Right forelimb (tissue), 1 donor: ENCODE measurements at places on chromosomes 3 and 15.

- DNase-seq = no peak
Observed at GRCh38 chr3:135082706-135083105, 287.6 kb downstream of the EPHB1 start.

- DNase-seq = peak; percentile 83
Observed at GRCh38 chr3:197406266-197406665, 107.9 kb upstream of the DLG1 start.

DNA sequence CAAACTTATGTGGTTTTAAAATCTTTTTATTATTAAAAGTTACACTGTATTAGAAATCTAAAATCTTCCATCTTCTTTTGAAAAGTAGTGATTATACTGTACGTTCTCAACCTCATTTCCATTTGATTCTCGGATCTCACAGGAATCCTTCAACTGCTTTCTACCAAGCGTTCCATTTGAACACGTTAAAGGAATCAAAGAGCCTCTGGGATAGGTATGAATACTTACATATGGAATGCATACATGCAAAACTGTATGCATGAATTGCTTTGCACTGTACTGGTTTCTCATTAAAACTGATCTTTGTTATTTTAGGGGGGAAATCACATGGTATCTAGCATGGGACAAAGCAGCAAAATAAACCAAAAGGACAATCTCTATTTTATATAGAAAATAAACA lies 14.8 kb downstream of the TSC22D2 start:
- DNase-seq = no peak

GRCh38 chr3:157836022-157836421 lies 270.2 kb downstream of the SHOX2 start:
- DNase-seq = no peak

DNA sequence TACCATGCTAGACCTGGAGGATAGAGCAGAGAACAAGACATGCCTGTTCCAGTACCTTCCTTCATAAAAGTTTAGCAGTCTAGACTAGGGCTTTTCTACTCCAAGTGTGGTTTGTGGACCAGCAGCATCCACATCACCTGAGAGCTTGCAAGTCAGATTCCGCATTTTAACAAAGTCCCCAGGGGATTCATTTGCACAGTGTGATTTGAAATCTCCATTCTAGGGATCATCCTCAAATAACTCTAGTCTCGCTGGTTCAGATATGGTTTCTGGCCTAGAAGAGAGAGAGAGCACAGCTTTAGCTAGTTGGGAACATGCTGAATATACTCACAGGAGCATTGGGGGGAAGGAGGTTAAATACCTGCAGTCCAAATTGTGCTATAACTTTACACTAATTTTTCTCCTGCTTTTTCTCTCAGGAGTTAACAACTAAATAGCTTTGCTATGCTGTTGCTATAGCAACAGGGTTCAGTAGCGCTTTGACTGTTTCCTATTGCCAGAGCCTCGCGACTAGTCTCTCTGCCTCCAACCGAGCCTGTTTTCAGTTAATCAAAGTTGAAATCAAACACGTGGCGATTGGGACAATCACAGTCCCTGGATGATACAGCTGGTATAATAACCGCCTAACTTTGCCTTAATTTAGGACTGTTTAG lies 64.0 kb upstream of the RASGRF1 start:
- DNase-seq = no peak

DNA sequence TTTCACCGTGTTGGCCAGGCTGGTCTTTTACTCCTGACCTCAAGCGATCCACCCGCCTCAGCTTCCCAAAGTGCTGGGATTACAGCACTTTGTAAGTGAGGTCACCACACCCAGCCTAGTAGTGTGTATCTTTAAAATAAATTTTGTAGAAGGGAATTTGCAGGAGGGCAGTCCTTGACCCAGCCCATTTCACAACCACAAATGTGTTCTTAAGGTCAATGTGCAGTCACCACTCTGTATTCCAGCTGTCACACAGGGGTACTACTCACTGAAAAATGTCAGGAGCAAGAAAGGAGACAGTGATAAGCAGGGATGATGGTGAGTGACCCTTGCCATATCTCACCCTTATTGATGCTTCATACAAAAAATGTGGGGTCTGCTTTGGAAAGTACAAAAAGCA lies 98.5 kb downstream of the FRMD5 start:
- DNase-seq = no peak

GRCh38 chr15:71187526-71187925 lies 72.3 kb downstream of the THSD4 start:
- peak; percentile 13 for DNase-seq

DNA sequence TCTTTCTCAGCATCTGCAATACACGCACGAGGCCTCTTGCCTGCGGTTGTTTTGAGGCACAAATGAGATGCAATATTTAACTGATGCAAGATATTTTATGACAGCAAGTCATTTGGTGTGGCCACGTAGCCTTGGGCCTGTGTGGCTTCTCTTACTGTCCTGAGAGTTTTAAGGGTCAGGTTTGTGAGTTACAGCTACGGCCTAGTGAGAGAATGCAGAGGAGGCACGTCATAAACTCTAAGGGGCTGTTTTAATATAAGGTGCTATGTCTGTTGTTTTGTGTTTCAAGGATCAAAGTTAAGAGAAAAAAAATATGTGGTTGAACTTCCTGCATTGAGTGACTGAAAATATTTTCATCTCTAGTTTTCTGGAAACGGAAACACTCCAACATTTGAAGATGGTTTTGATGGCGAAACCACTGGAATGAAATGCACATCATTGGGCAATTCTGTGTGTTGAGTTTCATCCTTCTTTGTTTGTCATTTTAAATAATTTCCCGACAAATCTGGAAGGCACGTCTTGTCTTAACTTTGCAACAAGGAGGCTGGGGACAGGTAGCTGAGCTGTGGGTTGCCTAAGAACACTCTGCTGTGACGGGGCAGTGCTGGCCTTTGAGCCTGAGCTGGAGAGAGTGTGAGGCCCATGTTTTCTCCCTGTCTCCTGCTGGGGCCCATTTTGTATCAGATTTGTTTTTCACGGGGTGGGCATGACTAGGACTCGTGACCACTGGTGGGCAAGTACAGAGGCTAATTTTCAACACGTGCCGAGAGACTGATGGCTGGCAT lies 5.1 kb downstream of the APBA2 start:
- DNase-seq = no peak

DNA sequence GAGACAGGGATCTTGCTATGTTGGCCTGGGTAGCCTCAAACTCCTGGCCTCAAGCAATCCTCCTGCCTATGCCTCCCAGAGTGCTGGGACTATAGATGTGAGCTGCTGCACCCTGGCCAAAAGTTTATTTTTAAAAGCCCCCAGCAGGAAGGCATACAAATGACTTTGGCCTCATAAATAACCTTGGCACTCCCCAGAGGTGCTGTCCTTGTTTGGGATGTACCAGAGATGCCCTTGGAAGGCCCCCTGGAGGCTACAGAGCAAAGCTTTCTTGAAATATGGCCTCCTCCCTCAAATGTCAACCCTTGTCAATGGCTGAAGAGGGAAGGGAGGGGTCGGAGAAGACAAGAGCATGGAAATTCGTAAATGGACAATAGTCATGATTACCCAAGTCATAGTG lies 14.0 kb upstream of the RTP3 start:
- no peak for DNase-seq

GRCh38 chr15:93997071-93997658 lies 234.2 kb upstream of the MCTP2 start:
- no peak for DNase-seq

- DNase-seq = no peak
Observed at GRCh38 chr15:39250001-39250400, 330.9 kb upstream of the THBS1 start.

- no peak for DNase-seq
Observed at GRCh38 chr3:129240436-129240835, 9.0 kb upstream of the COPG1 start.

GRCh38 chr3:95508124-95508523 lies 1306.3 kb upstream of the EPHA6 start:
- DNase-seq = no peak

DNA sequence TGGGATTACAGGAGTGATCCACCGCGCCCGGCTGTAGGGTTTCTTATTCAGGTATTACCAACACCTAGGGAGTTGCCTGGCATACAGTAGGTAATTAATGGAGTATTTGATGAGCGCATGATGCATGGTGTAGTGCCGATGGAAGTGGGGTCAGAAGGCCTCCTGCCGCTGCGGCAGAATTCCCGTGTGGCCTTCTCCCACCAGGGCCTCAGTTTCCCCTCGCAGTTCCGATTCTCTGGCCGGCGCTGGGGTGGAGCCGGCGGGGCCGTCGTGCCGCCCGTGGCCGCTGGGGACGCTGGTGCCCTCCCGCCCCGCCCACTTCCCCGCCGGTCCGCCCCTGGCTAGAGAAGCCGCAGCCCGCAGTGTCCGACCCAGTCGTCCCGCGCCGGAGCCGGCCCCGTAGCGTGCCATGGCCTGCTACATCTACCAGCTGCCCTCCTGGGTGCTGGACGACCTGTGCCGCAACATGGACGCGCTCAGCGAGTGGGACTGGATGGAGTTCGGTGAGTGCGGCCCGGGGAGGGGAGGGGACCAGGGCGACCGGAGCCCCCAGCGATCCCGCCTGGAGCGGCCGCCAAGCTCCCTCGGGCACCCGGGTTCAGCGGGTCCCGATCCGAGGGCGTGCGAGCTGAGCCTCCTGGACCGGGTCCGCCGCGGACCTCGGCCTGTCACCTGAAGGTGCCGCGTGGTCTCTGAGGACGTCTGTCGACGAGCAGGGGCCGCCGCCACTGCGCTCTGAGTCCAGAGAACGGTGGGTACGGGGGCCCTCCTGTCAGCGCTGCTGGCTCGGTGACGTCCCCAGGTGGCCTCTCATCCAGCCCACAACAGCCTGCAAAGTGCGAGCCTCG lies at the start of gene IRAK2:
Gene IRAK2, plus strand, starts transcription at position 374 of the 848 bp plus-strand sequence. Its CDS starts 36 bp downstream, at position 410.
- DNase-seq = peak; percentile 82

DNA sequence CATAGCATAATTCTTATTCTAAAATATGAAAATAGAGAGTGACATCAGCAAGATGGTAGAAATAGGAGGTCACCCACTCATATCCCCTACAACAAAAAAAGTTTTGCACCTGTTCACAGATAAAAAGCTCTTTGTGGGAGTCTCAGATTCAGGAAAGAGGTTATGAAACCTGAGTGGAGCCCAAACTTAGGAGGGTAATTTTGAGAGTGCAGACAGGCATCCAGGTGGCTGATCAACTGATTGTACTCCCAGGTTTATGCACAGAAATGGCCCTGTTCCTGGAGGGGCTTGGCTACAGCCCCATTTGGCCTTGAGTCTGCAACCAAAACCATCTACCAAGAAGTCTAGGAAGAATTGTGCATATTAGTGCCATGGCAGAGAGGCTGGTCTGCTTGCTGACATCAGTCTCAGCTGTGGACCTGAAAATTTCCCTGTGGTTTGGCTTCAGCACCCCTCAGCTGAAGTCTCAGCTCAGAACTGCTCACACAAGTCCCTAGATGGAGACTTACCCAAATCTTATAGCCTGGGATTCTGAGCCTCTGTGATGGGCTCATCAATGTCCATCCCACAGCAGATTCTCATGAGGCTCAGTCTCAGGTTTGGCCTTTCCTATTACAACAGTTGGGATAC lies 291.6 kb downstream of the IL20RB start:
- no peak for DNase-seq

DNA sequence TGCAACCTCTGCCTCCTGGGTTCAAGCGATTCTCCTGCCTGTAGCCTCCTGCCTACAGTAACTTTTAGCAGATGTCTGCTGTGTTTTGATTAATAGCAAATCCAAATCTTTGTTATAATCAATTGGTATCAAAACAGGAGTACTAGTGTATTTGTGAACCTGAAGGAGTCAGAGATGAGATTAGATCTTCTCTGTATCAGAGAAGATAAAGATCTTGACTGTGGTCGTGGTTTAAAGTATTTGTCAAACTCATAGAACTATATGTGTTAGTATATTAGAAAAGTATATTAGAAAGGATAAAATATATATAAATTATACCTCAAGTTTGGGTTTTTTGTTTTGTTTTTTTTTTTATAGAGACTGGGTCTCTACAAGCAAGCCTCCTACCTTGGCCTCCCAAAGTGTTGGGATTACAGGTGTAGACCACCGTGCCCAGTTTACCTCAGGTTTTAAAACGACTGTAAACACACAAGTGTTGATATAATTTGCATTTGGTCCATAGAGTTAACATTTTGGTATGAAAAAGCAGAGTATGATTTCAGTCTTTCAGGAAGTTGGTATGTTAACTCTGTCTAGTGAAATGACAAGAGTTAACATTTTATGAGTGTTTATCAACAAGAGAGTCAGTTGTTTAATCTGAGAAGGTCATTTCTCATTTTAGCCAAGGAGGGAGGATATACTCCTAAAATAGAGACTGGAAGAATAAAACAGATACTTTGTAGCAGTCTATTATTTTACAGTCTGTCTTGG lies 18.3 kb downstream of the RTF1 start:
- DNase-seq = no peak

DNA sequence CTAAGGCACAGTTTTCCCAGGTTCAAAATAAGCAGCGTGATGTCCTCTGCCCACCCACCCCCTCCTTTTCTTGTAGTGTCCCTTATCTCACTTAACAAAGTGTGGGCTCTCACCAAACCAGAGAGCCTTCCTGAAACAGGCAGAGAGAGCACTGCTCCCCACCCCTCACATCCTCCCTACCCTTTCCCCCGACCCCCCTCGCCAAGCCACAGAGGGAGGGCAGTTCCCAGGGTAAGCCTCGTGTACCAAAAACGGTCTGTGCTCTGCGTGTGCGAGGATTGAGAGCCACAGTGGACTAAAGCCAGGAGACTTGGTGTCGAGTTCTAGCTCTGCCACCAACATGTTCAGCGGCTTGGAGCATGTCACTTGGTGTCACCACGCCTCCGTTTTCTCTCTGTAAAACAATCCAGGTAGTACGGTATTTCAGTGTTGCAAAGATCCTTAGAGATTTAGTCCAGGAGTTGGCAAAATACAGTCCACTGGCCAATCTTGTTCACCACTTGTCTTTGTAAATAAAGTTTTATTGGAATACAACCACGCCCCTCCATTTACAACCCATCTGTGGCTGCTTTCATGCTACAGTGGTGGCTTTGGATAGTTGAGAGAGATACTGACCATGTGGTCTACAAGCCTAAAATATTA lies 249.9 kb downstream of the OPA1 start:
- DNase-seq = no peak

- DNase-seq = no peak
Observed at GRCh38 chr3:70433091-70433490, 120.7 kb upstream of the MDFIC2 start.

DNA sequence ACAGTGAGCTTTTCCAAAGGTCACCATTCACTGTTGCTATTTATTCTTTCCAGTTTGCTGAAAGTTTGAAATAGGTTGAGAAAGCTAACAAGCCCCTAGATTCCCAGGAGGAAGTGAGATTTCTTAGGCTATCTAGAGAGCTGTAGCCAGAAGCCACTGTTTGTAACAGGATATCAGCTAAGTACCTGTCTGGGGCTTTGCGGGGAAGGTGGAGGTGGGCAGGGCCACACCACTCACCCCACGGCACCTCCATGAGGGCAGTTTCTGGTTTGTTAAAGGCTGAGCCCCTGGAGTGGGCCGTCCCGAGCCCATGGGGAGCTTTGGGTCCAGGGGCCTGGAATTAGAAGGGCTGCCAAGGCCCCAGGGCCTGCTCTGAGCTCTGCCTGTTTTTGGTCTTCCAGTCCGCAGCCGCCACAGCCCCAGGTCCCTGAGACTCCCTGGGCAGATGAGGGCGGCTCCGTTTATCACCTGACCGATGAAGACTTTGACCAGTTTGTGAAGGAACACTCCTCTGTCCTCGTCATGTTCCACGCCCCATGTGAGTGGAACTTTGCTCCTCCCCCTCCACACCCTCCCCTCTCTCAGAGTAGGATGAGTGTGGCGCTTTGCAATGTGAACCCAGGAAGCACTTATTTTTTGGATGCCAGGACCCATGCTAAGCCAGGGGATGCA lies 63.4 kb downstream of the PDIA5 start:
- DNase-seq = no peak

GRCh38 chr3:117193390-117193789 lies 483.8 kb downstream of the TUSC7 start:
- no peak for DNase-seq
